ENCODE measurements at places on chromosomes 3 and 15.

GRCh38 chr3:64715211-64715982 is 27.6 kb upstream of the ADAMTS9 start:
- DNase-seq = no peak

- peak; percentile 53 for DNase-seq
Measured at GRCh38 chr3:112786002-112786590, 60.6 kb downstream of the CD200R1L start.

DNA sequence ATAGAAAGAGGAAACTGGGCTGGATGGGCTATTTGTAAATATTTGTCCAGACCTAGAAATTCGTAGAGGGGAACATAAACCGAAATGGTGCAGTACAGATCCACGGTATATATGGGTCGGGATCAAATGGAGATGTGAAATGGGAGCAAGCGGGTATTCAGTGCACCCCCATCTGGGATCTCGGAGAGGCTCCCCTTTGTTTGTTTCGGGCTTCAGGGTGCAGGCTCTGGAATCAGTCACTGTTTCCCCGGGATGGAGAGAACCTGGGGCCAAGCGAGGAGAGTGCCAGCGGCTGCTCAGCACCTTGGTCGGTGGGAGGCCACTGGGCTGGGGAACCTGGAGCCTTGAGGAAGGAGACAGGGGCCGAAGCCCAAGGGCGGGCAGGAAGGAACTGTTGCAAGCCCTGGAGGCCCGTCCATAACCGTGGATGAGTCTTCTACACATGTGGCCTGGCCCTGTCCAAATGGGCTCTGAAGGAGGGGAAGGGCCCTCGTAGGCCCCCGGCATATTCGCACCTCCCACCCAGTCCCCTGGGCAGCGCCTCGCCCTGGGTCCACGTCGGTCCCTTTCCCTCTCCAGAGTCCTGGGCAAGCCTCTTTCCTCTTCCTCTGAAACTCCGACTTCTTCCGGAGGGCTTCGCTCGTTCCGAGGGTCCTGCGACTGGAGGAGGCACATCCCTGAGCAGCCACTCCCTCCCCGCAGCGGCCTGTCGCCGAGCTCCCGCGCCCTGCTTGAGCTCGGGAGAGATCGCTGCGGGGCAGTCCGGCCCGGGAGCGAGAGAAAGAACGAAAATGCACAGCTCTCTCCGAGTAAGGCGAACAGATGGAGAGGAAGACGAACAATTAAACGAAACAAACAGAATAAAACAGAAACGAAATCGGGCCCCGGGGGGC is 3.0 kb downstream of the ISL2 start:
- DNase-seq = peak; percentile 33

DNA sequence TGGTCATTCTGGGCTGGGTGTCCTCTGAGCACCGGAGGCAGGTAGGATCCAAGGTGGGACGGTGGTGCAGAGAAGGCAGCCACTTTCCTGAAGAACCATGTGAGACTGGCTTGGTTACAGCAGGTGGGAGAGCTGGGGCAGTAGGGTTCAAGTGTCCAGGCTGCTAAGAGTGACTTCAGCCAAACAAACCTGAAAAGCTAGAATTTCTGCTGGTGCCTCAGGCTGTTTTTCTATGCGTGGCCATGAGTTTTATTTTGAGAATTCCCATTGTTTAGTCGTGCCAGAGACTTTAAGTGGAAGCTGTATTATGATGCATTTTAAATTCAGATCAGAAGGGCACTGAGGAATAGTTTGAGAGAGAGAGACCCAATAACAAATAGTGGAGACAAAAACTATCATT is 20.1 kb downstream of the USP13 start:
- DNase-seq = no peak

- no peak for DNase-seq
Measured at GRCh38 chr3:115581362-115582135, 41.8 kb upstream of the GAP43 start.

GRCh38 chr15:57432141-57432741 is 55.9 kb downstream of the CGNL1 start:
- no peak for DNase-seq

GRCh38 chr15:47691882-47692281 is 25.4 kb upstream of the SEMA6D start:
- no peak for DNase-seq
